ENCODE measurements at places on chromosomes 1 and 21.

- H3K36me3 ChIP-seq: no peaks in the 10 kb centered on the region
- no peak overlapping the region for H3K4me3 ChIP-seq
- H3K27me3 ChIP-seq: no peaks in the 10 kb centered on the region
- H3K27ac ChIP-seq: no peak overlapping the region
- H3K4me1 ChIP-seq: no peaks in the 10 kb centered on the region
- DNase-seq: no peak
Observed at GRCh38 chr21:40041446-40041845, 174.2 kb downstream of the PCP4 start.

DNA sequence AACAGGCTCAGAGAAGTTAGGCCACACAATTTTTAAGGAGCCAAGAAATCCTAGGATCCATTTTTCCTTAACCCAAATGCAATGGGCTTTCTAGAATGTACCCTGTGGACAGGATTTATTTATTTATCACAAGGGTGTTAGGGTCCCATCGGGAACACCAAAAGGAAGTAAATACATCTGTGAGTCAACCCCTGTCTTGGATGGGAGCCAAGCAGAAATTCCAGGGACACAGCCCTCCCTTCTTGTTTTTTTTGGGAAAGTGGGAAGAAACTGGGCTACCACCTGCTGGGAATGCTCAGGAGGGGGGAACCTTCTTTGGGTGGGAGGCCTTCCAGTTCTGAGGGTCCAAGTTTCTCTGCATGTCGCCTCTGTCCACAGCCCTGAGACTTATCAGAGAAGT is 1.3 kb downstream of the CRNN start:
- DNase-seq: no peak
- H3K27me3 ChIP-seq: peaks cover 5% of the 10 kb centered on the region
- no peaks in the 10 kb centered on the region for H3K4me1 ChIP-seq
- H3K36me3 ChIP-seq: no peaks in the 10 kb centered on the region
- no peak overlapping the region for H3K27ac ChIP-seq

- no peak overlapping the region for H3K27ac ChIP-seq
- H3K27me3 ChIP-seq: peaks cover 17% of the 10 kb centered on the region
- no peaks in the 10 kb centered on the region for H3K4me1 ChIP-seq
- H3K36me3 ChIP-seq: no peaks in the 10 kb centered on the region
Observed at GRCh38 chr21:32981096-32981495, 44.6 kb upstream of the OLIG2 start.

DNA sequence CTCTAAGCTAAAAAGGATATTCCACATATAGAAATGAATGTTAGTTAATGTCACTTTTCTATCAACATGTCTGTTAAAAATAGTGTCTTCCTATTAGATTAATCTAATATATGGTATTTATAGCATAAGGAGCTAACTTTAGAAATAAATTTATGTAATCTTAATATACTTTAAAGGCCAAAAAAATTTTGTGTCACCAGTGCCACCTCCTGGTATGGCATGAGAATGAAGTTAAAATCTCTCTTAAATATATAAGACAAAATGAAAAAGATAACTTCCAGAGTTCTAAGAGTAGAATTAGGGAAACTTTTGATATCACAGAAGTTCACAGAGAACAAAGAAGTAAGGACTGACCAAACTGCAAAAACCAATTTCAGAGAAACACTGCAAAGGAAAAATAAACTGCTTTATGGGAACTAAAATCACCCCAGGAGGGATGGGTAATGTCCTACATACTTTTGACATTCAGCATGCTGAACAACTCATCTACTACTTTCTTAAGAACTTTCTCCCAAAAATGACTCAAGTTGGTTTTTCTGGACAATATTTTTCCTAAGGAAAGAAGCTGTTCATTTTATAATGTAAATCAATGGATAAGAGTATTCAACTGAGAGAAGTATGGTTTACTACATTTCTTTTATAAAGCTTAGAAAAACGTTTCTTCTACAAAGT is 82.8 kb downstream of the TRIM33 start:
- H3K4me1 ChIP-seq: peaks cover 9% of the 10 kb centered on the region
- H3K4me3 ChIP-seq: no peak overlapping the region
- H3K27me3 ChIP-seq: no peaks in the 10 kb centered on the region
- H3K27ac ChIP-seq: no peak overlapping the region

DNA sequence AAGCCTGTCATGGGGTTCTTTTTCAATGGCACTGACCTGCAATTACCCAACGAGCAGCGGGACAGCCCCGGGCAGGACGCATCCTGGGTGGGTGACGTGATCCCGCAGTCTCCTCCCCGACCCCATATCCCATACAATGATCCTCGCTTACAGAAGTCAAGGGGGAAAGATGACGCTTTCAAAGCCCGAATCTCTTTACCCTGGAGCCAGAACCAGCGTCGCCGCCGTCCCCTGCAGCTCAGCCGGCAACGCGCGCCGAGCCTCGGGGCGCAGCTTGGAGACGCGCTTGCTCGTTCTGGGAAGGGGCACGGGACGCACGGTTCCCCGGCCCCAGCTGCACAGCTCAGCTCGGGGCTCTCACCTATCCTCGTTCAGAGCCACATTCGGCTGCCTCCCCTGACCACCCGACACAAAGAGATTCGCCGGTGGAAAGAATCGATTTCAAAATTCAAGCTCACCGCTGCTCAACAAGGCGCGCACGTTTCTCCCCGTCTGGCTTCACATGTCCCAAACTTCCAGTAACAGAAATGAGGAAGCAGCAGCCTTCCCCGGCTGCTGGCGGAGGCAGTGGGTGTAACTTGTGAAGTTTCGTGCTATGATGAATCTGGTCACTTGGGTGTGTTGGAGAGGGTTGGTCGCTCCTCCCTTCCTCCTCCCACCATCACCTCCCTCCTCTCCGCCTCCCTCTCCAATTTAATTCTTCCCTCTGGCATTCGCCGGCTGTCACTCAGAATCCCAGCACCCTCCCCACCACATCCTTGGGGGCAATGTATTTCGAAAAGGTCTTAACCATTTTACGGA is at the start of gene TIAM1:
TIAM1 (minus strand) TSS at position 582 of the 801 bp plus-strand sequence. CDS start 77,289 bp downstream, outside the sequence.
- peaks cover 45% of the 10 kb centered on the region for H3K4me1 ChIP-seq
- H3K4me3 ChIP-seq: peak within 1 kb of the TSS; percentile 85
- no peaks in the 10 kb centered on the region for H3K36me3 ChIP-seq
- peak within 1 kb of the TSS; percentile 11 for H3K27ac ChIP-seq

All from activated T-helper 2 cell treated with anti-CD3 and anti-CD28 coated beads, Interferon-gamma antibody, Interleukin-2, Interleukin-4, amounts not matched to agents 10 μg/mL and 5 μg/mL and 100 μg/mL, durations not matched to agents 14 hours and 24 hours and 36 hours (primary cell).